Stimulated activated CD4-positive, alpha-beta T cell treated with anti-CD3 and anti-CD28 coated beads, Interleukin-2, amount 100 ng/mL, for 48 hours (primary cell): ENCODE measurements at places on chromosomes 3 and 15.
A peak's percentile ranks its signal among the peaks of the same experiment; 100 is the strongest.

DNA sequence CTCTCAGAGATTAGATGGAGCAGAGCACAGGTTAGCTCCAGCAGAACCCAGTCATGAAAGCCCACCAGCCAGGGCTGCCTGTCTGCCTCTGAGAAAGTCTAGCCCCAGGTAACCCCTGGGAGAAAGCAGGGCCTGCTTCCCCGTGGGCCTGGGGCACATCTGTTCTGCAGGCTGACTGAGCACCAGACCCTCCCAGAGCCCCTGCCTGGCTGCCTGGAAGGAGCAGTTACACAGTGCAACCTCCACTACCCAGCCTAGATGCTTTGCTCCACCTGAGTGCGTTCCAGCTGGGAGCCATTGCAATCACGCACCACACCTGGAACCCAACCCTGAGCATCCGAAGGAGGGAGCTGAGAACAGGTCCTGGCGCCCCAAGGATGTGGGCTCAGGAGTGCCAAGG is 24.7 kb upstream of the OR5K4 start:
- DNase-seq, result no peak

DNA sequence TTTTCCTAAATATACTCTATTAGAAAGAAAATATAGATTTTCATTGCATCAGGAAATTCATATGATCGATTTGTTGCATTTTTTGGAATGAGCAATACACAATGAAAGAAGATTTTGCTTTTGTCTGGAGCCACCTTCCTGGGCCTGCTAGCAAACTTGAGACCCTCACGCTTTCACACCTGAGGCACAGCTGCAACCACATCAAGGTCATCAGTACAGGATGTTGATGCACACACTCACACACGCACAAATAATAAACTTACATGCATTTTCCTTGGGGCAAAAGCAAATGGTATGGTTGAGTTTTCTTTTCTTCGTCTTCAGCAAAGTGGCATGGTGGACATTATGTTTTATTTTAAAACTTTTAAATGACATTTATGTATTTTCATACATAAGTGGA is 64.8 kb upstream of the SATB1 start:
- DNase-seq, result no peak

DNA sequence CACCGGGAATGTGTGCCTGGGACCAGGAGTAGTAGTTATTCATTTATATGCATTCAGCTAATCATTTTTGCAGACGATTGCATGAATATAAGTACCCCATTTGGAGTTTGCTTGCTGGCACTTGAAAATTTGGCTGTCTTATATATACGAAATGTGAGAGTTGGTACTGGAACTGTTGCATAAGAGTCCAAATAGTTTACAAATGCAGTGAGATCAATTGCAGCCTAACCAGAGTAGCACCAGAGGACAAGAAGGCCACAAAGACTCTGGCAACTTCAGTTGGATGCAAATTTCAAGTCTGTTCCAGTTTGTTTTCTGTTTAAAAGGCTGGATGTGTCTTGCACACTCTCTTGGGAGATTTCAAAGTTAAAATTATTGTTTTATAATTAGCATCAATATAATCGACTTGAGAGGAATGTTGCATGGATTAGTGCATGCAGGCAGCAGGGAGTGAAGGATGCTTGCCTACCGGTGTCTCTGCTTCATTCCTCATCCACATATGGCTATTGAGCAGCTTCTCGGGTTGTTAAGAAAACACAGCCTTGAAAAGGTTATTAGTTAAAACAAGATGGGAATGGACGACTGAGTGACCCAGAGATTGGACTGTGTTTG is 213.0 kb downstream of the PTPRG start:
- DNase-seq, result no peak

DNA sequence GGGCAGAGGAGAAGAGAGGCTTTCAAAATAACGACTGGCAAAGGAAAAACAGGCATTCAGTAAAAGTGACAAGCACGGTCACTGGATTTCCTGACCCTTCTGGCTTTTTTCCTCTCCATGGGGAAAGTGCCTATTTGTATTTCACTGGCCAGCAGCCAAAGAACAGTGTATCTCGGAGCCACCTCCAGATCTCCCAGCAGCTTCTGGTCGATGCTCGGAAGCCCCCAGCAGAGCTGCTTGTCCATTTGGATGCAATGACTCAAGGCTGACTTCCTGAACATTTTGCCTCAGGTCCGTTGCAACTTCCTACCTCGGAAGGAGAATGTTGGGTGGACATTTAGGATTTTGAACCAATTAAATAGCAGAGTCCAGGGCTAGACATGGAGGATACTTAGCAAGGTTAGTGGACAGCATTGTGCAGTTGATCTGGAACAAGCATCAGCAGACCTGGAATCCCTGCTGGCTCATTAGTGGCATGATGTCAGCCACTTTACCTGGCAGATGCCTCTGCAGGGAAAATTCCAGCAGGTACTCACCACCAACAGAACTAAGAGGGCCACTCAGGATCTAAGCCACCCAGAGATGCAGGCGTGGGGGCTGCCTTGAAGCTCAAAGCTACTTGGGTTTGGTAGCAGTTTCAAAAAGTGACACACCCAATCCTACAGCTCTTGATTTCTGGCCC is 1.1 kb downstream of the FAM107A start:
- no peak for DNase-seq

GRCh38 chr3:144586382-144586781 is 614.8 kb downstream of the DIPK2A start:
- DNase-seq, result no peak

DNA sequence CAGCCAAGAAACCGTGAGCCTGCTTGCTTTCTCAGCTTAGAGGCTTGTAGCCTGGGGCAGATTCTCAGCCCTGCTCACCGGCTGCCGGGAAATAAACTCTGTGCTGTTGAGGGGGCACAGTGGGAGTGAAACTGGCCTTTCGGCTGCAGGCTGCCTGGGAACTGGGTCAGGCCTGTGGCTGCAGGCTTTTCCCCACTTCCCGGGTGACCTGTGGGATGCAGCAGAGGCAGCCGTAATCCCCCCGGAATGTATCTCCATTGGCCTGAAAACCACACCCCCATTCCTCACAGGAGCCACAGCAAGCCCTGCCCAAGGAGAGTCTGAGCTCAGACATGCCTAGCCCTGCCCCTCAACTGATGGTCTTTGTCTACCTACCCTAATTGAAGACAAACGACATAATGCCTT is 110.9 kb downstream of the STXBP5L start:
- no peak for DNase-seq

DNA sequence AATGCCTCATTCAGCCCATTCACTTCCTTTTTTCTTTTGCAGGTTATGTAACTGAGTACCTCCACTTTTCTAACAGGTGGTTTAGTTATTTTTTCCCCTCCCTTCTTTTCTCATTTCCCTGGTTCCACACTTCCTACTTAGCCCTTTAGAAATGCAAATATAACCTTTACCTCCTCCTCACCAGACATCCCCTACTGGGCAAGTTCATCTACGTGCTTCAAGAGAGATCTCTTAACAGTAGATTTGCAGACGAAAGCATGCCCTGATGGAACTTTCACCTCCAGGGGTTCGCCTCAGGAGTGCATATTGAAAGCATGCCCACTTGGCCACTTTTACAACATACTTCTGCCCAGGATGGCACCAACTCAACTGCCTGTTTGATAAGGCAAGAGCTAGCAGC is 314.1 kb upstream of the LRRC3B start:
- no peak for DNase-seq

DNA sequence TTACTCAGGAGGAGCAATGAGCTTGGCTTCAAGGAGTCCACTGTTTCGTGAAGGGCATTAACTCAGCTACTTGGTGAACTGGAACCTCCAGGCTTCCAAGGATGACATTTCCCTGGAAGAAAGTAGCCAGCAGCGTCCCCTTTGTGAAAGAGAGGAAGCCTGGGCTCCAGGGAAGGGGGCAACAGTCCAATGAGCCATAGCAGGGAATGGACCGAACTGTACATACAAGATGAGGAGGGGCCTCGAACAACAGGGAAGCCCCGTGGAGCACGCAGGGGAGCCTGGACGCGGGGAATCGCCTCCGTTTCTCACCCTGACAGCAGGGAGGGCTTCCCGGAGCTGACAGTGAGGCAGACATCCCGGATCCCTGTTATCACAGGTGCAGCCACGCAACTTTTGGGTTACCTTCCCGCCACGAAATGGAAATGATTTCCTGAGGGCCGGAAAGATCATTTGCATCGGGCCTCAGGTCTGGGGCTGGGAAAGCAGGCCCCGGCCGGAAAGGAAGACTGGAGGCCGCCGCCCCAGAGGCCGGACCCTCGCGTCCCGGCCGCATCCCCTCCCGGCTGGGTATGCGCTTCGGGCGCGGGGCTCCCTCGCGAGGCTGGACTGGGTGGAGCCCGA is 475 bp upstream of the SPINT1 start:
- DNase-seq, result no peak

GRCh38 chr3:134600685-134601463 is 49.9 kb downstream of the KY start:
- DNase-seq, result peak; percentile 71

DNA sequence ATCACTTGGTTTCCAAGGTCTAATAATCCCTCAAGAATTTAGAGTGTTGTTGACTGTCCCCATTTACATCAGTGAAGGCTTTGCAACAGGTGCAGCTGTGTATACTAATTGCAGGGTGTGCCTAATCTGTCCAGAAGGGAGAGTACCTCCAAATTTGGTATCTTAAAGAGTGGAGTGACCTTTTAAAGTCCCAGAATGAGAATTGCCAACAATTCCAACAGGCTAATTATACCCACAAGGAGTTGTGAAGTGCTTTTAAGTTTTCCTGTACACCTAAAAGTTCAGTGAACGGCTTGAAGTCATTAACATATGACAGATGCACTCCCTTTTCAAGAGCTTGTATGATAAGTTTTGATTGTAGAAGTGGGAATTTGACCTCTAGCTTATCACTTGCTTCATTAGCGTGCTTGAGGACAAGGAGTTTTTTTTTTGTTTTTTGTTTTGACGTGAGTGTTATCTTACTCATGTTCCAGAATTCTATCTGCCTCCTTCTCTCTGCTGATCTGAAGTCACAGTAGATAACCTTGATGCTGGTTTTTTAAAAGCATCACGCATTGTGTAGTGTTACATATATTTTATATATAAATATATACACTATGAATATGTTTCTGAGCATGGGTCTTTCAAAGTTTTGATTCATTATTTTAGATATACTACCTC is 26.3 kb downstream of the CDIN1 start:
- DNase-seq, result no peak

DNA sequence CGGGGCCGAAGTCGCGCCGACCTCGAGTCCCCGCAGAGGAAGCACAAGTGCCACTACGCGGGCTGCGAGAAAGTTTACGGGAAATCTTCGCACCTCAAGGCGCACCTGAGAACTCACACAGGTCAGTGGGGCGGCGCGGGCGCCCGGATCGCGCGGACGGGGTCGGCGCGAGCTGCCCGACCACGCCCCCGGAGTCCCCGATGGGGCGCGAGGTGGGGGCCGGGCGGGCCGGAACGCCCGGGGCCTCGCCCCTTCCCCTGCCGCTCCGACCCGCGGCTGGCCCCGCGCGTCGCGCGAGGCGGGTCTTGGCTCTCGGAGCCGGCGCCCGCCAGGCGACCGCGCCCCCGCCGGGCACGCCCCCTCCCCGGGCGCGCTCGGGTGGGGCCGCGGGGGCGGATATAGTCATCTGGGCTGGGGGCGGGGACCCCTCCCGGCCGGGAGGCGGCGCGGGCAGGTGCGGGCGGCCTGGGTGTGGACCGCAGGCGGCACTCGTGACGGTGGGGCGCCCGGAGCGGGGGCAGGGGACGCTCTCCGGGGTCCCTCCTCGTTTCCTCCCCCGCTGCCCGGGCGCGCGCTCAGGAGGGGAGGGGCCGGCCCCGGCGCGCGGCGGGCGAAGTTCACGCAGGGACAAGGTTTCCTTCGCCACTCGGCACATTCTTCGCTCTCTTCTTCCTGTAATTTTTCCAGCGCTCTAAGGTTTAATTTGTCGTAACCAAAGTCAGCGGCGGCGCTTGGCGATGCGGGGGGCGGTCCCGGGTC is 1.2 kb downstream of the KLF13 start:
- DNase-seq, result peak; percentile 44

GRCh38 chr3:184368586-184369183 is 7.2 kb downstream of the POLR2H start:
- no peak for DNase-seq

DNA sequence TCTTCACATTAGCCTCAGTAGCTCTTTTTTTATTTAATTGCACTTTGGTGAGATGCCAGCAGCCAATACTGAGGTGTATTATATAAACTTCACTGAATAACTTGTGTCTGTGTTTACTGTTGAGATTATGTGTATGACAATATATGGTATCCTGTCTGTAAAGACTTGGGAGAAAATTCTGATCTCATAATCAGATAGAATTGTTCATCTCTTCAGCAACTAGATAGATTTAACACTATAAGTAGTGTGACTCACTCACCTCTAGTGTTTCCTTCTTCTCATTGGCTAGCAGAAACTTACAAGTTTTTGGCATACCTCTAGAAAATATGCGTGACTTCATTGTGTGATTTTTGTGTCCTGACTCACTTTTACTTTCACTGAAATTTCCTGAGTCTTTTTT is 67.6 kb upstream of the TGFBR2 start:
- DNase-seq, result no peak

GRCh38 chr15:70558406-70559264 is 204.7 kb downstream of the UACA start:
- no peak for DNase-seq

DNA sequence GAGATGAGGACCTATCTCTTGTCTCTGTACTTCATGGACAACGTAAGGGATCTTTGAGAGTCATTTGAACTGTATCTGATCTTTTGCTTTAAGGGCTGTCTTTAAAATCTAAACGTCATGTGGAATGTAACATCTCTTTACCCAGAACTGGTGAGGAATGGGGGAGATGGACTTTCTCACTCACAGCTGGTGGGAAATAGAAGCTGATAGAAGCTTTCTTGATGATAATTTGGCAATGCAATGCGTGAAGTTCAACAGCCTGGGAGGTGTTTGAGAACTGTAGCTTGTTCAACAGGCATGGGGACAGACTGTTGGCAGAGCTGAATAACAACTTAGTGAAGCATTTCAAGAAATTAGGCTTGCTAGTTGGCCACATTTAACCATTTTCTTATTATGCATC is 21.5 kb upstream of the RORA start:
- DNase-seq, result no peak

- no peak for DNase-seq
Observed at GRCh38 chr3:38085943-38086324, 46.9 kb downstream of the DLEC1 start.

- no peak for DNase-seq
Observed at GRCh38 chr15:55739641-55740040, 3.3 kb downstream of the PRTG start.

DNA sequence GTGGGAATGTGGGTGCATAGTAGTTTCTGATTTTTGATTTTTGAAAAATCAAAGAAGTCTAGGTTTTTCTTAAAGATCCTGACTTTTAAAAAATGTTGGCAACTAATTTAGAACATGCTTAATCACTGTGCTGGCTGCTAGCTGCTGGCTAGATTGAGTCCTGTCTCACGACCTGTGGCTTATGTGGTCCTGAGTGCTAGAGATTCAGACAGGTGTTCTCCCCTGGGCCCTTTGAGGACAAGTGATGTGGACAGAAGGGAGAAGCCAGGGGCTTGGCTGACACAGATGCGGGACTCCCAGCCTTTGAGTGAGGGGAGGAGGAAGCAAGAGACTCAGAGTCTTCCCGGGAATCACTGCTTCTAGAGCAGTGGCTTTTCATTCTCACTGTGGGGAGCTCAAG is 47.5 kb downstream of the CORO2B start:
- DNase-seq, result no peak

GRCh38 chr3:190077395-190078045 is 43.2 kb downstream of the P3H2 start:
- DNase-seq, result no peak

- no peak for DNase-seq
Observed at GRCh38 chr15:63544258-63545026, 40.0 kb downstream of the USP3 start.
